ENCODE measurements at places on chromosomes 6 and 20.

GRCh38 chr20:33322456-33322855, 39.4 kb downstream of the BPIFB1 start:
- no peak for DNase-seq

GRCh38 chr20:45347936-45348778, at the start of gene SDC4:
Gene SDC4 (minus strand): TSS chr20:45348424. CDS start chr20:45348384, 40 bp downstream.
- DNase-seq: peak; percentile 66

DNA sequence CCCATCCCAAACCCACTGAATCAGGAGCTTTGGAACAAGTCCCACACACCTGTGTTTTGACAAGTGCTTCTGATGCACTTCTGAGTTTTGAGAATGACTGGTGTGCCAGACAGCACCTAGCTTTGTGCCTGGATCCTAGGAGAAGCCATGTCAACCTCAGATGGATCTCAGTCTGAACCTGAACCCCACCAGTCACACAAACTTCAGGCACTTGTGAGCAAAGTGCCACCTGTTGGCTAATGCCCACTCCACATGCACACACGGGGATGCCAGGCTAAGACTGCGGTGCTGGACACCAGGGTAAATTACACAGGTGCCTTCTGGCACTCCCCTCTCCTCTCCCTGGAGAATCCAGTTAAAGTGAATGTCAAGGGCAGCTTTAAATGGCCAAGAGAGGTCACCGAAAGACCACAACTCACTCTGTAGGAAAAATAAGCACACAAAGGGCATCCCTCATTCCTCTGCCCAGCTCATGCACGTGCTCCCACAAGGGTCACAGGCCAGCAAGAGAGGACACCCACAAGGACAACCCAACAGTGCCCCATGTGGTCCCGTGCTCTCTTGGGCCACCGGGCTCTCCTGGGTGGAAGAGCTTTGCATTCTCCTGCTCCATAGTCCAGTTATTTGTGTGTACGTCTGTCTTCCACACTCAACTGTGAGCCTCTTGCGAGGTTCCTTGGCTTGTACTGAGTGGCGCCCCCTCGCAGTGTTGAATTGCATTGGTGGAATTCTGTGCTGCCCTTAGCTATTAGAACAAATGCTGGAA, 45.6 kb downstream of the TAF8 start:
- DNase-seq: no peak

DNA sequence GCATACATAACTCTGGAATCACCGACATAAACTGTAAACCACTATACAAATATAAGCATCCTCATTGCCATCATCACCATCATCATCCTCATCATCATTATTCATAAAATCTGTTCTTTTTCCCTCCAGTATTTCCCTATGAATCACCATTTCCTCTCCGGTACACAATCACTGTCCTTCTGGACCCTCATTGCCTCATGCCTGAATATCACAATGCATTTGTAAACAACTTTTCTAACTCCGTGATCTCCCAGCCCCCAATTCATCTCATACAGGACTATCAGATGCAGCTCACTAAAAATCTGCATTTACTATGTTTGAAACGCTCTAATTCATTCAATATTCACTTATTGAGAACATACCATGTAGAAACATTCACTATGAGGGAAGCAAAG, 339.7 kb downstream of the TBC1D32 start:
- DNase-seq: no peak

DNA sequence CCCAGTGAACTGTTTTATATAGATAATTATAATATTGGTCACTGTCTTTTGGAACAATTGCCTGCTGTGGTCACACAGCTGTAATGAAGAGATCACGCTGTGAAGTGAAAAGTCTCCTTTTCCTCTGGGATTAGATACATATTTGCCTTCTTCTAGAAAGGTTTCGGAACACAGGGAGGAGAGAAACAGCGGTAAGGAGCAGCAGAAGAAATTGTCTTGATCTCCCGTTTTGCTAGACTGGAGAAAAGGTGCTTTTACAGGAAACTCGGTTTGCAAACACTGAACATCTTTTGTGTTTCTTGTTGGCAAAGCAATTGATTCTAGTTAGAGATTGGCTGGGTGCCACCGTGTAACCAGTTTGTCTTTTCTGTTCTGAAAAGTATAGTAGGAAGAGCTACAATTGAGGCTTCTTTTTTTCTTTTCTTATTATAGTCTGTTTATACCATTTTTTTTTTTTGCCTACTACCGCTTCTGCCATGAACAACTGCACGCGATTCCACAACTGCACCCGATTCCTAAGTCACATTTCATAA, 404.1 kb upstream of the ID4 start:
- DNase-seq: no peak

DNA sequence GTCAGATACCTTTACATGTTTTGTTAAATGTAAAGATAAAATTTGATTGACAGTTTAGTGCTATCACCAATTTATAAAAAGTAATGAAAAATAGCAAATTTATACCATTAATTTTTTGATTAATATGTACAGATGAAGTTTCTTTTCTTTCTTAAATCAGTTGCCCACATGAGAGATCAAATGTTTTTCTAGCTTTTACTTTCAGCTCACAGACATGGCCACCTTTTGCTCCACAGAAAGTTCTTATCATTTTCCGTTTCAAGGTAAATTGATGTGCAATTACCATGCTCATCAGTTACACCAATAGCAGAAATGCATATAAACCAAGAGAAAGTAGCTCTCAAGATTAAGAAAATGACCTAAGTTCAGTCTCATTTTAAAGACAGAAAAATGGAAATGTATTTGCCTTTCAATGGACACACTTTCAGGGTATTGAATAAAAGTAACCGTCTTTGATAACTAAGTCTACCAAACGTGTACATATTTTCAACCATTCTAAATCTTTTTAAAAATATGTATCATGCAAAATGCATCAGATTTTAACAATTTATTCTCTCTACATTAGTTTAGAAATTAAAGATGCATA, 16.6 kb upstream of the EXOC2 start:
- DNase-seq: no peak

DNA sequence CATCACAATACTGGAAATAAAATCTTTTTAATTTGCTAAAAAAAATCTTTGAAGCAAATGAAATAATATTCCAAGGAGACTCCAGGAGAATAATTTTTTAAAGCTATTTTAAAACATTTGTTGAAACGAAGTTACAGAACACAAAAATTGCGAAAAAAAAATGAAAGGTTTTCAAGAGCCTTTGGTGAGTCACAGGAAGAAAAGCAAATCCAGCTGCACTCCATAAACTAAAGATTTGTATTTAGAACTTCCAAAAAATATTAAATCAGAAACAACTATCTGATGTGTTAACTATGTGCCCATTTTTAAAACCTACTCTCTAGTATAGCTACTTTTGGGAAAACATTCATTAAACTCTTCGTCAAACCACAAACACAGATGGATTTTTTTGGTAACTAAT, 23.6 kb downstream of the PDSS2 start:
- DNase-seq: peak; percentile 37

DNA sequence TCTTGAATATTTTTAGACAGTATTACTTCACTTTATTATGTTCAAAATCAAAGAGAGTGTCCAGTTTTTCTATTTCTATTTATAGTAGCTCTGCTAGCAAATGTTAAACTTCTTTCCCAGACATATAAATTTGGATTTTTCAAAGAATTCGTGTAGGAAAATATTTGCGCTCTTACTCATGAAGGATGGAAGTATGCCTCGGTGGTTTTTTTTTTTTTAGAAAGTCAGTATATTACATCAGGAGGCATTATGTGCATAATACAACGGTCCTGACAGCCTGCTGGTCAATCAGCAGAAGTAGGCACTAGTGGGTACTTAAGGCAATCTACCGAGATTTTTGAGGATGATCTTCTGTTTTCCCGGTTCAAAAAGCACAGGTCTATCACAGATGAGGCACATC, 249.3 kb downstream of the TBX18 start:
- no peak for DNase-seq

GRCh38 chr6:167120583-167120903, 2.4 kb upstream of the CCR6 start:
- DNase-seq: no peak

GRCh38 chr6:20868397-20869096, 334.3 kb downstream of the CDKAL1 start:
- DNase-seq: no peak

Data from AG10803 (cell line).